ENCODE measurements at places on chromosomes 2 and 18.

DNA sequence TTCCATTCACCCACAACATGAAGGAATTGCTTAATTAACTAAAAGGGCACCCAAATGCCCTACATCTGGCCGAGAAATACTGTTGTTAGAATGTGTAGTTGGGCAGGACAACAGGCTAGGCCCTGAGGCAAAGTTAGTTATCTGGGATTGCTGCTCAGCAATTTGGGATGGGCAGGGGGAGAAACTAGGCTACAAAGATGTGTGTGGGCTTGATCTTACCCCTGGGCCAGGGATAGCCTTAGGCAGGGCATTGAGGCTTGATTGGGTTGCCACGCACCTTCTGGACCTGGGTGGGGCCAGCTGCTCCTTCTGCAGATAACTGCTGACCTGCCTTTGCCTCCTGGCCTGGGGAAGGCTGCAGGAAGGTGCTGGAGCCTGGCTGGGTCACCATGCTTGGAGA lies 9.4 kb downstream of the IL18RAP start:
- no peak for DNase-seq

DNA sequence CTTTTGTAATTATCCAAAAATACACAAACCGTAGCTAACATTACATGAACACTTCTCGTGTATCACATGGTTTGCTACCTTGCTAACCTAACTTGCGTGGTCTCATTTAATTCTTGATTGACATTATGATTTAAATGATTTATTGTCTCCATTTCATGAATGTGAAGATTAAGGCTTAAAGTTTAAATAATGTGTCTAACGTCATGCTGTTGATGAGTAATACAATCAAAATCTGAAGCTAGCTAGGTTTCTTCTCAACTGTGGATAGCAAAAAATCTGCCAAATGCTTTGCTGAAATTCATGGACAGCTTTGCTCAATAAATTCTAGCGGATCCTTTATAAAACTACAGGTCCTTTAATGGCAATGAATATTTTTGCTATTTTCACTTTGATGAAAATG lies 274.1 kb upstream of the MC4R start:
- DNase-seq: no peak

DNA sequence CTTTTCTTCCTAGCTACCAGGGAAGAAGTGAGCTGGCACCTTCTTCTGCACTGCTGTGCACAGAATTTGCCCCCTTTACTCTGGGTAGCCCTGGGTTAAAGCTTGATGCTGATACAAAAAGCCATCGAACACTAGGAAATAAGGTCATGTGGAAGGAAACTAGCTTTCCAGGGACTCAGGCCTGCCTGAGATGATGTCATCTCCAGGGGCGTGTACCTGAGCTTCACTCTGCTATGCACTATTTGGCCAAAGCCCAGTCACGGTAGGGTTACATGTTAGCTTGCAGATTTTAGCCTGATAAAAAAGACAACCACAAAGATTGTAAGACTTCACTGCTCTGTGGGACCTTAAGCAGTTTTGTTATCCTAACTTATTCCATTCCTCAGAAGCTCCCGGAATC lies 20.4 kb downstream of the EDAR start:
- peak; percentile 74 for DNase-seq

- DNase-seq: no peak
These were observed 164.1 kb downstream of the KIAA1328 start for GRCh38 chr18:36993068-36993467.

DNA sequence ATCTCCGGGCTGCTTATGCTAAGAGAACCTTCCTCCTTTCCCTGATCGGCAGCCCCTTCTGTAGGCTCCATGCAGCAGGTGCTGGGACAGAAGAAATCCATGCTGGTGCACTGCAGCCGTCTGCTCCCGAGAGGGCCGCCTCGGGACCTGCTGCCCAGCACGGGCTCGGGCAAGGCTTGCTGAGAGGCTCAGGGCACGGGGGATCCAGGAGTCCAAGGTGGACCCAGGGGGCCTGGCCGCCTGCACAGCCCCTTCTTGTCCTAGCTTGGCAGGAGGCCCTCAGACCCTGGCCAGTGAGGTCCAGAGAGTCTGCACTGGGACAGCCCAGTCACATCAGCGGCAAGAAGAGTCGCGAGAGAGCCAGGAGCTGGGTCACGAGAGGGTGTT lies 13.3 kb upstream of the DUSP2 start:
- DNase-seq: no peak

- DNase-seq: no peak
These were observed 672.1 kb upstream of the FANCL start for GRCh38 chr2:58913082-58913726.

DNA sequence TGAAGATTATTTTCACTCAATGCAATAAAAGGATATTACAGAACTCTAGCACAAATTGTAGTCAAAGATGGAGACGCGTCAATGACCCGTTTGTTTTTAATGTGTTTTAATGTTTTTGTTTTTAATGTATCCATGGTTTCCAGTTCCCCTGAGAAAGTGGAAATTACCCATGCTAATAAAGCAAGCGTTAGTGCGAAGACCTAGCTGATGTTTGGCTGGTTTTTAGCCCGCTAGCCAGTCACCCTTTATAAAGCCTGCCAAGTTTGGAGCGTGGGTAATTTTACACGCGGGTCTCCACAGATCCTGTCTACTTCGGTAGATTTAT lies 430 bp upstream of the CHMP1B start:
- DNase-seq: no peak

GRCh38 chr18:10856132-10856531 lies 293.2 kb downstream of the PIEZO2 start:
- no peak for DNase-seq

GRCh38 chr2:22784566-22784965 lies 600.4 kb upstream of the KLHL29 start:
- no peak for DNase-seq

GRCh38 chr2:233992513-233993217 lies 57.8 kb upstream of the SPP2 start:
- no peak for DNase-seq

GRCh38 chr2:214410918-214411554 lies at the start of gene VWC2L:
Gene VWC2L, plus strand, starts transcription at chr2:214411054. Its CDS starts 3,140 bp downstream, at chr2:214414194.
- DNase-seq: peak; percentile 59

- DNase-seq: no peak
These were observed 81.5 kb upstream of the PGAP1 start for GRCh38 chr2:197007716-197008628.

DNA sequence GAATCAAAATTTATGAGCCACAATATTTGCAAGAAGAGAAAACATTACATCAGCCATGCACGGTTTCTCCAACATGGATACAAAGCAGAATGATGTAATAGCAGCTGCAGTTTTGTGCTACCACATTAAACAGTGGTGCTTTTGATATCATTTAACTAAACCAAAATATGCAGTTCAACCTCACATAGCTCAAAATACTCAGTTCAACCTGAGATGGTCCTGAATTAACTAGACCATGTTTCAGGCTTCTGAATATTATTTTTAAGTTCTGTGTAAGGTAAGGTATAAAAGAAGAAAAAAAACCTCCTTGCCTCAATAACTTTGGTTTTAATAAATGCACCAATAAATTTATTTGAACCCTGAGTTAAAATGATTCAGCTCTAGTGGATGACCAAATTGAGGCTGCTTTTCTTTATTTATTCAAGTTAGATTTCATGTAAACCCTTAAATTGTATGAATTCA lies 18.8 kb upstream of the TSPYL6 start:
- no peak for DNase-seq

DNA sequence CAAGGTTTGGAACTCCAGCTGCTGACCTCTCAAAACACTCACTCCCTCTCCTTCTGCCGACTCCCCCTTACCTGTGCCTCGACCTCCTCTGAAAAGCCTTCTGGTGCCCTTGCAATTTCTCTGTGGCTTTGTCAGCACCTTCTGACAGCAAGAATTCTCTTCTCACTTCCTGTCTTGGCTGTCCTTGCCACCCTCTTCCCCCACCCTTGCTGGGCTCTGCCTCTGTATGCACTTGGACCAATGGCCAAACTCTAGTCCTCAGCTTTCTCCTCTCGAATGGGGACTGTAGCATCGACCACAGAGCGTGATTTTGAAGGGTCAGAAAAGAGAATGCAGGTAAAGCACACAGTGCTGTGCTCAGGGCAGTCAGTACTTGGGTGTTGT lies 99.0 kb downstream of the HS1BP3 start:
- DNase-seq: no peak

DNA sequence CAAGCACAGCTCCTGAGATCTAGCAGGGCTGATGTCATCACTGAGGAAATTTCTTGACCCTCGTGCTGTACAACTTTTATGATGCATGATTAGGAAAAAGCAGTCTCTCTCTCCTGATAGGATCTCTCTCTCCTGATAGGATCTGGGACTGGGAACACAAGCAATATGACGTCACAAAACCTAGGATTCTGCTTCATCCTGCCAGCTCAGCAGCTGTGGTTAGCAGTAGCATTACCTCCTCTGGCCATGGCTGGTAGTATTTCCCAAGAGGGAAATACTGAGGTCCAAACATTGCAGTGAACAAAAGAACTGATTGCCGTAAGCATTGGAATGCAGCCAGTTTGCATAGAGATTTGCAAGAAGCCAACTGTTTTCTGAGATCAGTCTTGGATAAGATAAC lies 521.2 kb upstream of the POU3F3 start:
- DNase-seq: peak; percentile 22

DNA sequence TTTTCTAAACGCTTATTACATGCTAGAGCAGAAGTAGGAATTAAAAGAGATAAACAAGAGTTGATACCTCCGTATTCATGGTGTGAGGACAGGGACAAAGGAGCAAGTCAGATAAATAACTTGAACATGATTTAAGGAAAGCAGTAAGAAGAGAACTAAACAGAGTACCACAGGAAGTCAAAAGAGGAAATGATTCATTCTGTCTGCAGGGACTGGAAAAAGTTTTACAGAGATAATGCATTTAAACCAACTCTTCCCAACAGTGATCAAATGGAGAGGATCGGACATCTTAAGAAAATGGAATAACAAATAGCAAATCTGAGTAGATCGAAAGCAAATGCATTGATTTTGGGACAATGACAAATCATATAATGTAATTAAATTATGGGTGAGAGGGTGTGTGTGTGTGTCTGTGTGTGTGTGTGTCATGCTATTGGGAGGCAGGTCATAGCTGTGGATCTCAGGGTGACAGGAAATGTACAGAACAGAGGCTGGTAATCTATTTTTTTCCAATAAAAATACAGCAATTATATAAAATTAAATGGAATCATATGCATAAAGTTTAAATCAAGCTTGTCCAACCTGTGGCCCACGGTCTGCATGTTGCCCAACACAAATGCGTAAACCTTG lies 113.4 kb downstream of the MC4R start:
- DNase-seq: no peak

- no peak for DNase-seq
These were observed 1.6 kb downstream of the WDFY1 start for GRCh38 chr2:223943561-223944008.

DNA sequence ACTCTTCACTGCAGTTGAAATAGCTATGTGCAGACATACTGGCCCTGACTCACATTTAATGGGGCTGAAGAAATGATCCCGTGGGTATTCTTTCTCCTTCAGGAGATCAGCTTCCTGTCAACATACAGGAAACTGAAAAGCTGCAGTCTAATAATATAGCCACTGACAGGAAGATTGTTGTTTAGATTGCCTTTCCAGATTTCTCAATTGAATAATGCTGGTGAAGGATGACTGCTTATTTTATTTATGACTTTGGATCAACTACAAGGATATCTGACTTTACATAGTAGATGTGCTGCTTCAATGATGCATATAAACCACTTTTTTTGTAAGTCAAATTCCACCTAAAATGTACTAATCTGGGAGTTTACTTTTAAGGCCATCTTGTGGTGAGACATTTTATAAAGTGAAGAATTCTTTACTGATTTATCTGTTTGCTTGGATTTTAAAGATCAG lies 93.4 kb upstream of the MAP4K3 start:
- no peak for DNase-seq

DNA sequence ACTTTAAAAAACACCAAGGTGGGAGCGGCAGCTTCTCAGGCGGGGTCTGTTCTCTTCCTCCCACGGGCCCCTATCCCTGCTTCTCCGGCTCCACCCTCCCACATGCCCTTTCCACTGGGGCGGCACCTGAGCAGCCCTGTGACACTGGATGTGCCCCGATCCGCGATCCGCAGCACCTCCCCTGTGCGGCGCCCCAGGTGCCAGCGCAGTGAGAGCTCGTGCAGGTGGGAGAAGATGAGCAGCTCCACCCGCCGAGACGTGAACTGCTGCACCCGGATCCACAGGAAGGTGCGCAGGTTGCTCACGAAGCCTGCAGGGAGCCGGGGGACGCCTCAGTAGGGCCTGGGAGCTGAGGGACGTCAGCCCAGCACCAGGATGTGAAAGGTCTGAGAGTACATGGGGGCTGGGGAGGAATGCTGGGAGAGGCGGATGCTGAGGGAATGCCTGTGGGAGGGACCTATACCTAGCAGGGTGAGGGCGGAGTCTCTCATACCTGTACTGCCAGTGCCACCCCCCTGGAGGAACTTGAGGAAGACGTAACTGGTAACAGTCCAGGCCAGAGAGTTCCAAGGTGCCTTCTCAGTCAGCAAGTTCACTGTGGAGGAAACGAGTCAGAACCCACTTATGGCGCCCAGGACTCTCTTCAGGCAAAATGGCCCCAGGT lies 2.8 kb downstream of the ABCB6 start:
- DNase-seq: no peak

DNA sequence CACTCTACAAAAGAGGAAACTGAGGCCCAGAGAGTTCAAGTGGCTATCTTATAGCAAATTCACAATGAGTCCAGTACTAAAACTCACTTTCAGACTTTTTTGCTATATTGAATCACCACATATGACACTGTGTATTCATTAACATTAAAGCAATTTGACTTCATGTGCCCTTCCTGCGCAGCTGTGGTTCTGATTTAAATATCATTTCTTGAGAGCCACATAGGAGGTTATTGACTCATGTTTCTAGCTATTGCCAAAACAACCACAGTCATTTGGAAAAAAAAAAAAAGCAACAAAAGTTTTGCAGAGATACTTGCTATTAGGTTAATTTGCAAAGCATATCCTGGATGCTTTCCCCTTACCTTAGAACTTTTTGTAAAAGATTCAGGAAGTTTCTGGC lies 341.2 kb downstream of the PIK3C3 start:
- no peak for DNase-seq

- DNase-seq: no peak
These were observed 1.6 kb downstream of the KLHL14 start for GRCh38 chr18:32771169-32771751.

DNA sequence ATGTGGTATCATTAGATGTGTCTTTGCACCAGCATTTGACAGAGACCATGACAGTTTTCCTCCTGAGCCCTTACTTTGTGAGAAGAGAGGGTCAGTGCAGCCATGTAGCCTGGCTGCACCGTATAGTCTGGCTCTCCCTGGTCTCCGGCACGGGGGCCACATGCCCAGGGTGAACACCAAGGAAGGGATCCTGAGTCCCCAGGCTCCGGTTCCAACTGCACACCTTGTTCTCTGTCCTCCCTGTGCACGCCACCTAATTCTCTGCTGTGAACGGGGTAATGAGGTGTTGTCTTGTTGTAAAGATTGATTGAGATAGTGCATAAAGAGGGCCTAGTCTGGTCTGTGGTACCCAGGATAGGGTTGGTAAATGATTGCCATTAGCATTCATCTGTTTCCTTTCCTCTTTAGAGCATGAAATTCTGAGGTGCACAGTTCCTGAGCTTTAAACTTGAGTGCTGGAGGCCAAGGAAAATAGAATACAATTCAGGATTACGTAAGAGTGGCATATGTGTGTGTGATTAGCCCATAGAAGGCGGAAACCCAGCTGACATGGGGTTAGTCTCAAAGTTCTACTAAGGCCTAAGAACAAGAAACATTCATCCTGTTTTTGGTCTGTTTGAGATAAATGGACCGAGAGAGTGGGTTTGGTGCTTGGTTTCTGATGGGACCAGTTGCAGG lies 55.5 kb downstream of the NCK2 start:
- no peak for DNase-seq
